ENCODE measurements at places on chromosomes 2 and 18.

GRCh38 chr2:3745920-3746319 is 42.5 kb downstream of the DCDC2C start:
- no peak for DNase-seq

DNA sequence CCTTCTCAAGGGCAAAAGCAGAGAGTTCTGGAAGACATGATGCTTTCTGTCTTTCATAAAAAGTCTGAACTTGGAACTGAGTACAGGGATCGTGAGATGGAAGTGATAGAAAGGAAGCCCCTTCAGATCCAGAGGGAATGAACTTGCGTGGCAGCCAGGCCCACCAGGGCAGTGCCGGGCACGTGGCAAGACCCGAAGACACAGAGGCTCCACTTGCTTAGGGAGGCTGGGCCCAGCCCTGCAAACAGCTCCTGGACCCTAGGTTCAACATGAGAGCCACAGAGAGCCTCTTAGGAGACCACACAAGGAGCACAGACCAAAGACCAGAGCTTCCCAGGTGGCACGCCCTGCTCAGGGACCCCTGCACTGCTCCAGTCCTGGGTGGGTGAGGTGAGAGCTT is 155.4 kb upstream of the SMIM21 start:
- no peak for DNase-seq

DNA sequence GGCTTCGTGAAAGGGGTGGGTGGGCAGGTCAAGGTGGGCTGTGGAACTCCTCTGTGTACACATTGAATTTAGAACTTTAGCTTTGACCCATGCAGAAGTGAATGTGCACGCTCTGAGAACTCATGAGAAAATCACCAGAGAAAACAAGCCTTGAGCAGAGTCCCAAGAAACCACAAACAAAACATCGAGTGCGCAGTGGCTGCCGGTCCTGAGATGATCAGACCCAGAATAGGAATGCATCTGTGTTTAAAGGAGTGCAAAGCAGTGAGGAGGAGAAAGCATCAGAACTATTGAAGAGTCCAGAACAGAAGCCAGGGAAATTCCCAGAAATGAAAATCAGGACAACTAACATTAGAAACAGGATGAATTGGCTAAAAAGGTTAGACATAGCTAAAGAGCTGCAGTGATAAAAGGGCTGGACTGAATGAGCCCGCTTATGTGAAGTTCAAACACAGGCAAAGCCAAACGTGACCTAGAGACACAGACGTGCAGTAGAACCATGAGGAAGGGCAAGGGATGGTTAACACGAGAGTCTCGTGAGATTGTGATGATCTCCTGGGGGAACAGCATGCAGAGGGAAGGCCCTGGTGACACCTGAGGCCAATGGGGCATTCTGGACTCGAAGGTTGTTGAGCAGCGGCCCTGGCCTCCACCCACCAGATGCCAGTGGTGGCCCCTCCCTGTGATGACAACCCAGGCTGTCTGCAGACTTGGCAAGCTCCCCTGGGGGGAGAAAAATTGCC is 16.4 kb upstream of the TXNL4A start:
- no peak for DNase-seq

DNA sequence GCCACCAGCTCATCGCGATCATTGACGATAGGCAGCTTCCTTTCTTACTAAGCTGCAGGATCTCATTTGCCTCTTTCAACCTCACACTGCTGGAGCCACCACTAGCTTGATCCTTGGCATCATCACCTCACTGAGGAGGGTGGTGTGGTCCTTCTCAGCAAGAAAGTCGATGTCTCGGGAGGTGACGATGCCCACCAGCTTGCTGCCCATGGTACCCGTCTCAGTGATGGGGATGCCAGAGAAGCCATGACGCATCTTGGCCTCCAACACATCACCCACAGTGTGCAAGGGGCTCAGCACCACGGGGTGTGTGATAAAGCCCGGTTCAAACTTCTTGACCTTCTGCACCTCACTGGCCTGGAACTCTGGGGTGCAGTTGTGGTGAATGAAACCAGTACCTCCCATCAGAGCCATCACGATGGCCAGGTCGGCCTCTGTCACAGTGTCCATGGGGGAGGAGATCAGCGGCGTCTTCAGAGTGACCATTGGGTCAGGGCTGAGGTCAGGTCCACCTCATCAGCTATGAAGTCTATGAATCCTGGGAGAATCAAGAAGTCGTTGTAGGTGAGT is 22.5 kb downstream of the CFLAR start:
- no peak for DNase-seq

- DNase-seq: no peak
Observed at GRCh38 chr2:233838251-233838650, 16.1 kb downstream of the HJURP start.

DNA sequence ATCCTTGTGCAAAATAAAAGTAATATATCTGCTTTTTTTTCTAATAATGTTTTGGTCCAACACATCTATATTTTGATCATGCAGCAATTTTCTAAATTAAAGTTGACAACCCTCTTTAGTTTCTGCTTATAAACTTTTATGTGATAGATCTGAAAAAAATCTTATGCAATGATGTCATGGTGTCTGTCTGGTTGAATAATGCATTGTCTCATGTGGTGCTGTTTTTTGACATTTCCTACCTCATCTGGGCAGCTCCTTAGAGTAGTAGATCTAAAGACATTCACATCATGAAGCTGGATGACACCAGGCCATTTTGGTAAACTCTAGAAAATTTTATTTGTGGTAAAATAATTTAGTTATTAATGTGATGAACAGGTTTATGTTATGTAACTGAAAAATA is 106.8 kb upstream of the FN1 start:
- DNase-seq: no peak

DNA sequence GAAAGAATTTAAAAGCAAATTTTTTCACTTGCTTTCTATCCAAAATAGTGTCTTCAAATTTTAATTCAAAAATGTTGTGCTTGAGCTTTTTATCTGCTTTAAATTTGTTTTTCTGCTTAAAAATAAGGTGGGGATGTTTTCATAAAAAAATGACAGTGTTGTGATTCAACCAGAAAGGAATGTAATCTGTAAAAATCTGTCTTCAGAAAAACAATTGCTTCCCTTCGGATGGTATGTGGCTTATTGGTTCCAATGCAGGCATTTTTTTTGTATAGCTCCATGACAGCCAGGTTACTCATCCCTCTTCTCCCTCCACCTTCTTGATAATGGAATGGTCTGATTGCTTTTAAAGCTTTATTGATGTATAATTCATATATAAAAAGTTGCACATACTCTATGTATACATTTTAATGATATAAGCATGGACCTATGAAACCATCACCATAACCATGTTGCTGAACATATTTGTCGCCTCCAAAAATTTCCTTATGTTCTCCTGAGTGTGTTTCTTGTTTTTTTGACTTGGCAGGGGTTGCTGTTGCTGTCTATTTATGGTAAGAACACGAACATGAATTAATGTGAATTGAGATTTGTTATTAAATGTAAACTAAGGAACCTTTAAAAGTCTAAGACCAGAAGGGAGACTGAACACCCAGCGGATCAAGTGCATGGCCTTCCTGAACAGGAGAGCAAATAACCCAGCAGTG is 363.7 kb upstream of the SPHKAP start:
- no peak for DNase-seq

GRCh38 chr2:199596549-199596948 is 138.8 kb upstream of the SATB2 start:
- peak; percentile 8 for DNase-seq

DNA sequence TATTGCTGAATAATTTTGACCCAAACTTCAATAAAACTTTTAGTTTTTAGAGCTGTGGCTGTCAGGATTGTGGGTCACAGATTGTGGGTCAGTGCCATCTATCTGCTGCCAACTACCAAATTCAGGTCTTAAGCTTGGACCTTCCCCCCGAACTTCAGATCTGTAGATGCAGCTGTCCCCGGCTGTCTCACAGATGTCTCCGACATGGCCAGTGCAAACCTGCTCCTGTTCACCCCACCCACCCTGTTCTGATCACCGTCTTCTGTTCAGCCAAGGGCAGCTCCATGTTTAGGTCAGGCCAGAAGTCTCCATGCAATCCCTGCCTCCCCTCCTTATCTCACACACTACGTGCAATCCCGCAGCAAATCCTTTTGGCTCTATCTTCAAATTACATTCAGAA is 175.0 kb downstream of the PRKCE start:
- no peak for DNase-seq

GRCh38 chr2:238406998-238407285 is 19.8 kb upstream of the ASB1 start:
- DNase-seq: no peak

- DNase-seq: no peak
Observed at GRCh38 chr2:227308784-227309183, 16.3 kb upstream of the MFF start.

DNA sequence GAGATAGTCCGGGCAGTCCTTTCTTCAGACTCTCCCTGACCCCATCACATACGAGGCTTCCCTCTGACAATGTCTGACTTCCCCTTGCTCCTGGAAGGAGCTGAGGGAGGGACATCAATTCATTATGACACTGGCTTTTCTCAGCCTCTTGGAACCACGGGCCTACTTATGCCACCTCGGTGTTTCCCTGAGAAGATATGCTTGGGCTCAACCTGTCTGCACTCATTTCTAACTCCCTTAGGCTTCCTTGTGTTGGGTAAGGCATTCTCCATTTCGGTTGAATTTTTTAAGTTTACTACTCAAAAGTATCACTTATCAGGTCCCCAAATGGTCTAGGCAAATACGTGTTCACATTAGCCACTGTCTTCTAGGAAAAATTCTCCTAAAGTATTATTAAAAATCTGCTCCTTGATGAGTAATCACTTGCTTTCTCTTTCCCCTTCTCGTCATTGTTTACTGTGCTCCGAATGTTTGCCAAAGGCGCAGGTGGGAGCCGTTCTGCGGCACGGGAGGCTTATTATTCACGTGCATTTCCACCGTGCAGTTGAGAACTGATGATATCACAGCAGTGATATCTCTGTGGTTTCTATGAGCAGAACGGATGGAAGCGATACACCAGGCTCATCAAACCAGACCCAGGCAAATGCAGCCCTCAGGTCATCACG is 33.1 kb downstream of the ARL4C start:
- peak; percentile 83 for DNase-seq

- no peak for DNase-seq
Observed at GRCh38 chr2:3288470-3289170, 89.0 kb downstream of the EIPR1 start.

DNA sequence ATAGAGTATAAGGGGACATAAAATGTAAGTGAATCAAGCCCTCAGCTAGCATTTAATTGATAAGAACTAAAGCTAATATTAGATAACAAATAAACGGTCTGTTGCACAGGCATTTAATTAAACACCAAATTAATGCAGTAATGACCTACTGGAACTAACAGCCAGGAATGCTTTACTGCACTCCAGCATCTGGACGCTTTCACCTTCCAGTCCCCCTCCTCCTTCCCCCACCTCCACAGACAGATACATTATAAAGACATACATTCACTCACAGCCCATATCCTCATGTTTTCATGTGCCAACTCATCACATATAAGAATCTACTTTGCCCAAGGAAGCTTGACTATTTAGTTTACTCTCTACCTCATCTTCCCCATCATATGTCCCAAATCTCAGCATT is 337.4 kb upstream of the PIK3C3 start:
- DNase-seq: no peak

- DNase-seq: no peak
Observed at GRCh38 chr2:2933426-2933825, 444.2 kb downstream of the EIPR1 start.

DNA sequence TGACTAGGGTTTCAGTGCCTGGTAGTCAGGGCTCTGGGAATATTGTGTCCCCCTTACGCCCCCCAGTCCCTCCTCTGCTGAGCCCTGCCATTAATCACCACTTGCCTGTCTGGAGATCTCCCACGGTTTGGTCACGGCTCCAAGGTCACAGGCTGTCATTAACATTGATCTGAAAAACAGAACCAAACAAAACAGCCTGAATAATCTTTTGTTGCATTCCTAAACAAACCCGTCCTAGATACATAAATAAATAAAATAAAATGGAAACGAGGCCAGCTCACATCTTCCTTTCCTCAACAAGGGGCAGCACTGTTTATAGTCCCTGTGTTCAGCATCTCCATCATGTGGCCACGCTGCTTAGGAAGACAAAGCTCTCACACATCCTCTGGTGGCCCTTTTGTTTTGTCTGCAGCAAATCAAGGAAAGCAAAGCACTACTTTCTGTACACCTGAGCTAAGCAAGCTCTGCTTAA is 282.8 kb downstream of the AGPS start:
- no peak for DNase-seq

DNA sequence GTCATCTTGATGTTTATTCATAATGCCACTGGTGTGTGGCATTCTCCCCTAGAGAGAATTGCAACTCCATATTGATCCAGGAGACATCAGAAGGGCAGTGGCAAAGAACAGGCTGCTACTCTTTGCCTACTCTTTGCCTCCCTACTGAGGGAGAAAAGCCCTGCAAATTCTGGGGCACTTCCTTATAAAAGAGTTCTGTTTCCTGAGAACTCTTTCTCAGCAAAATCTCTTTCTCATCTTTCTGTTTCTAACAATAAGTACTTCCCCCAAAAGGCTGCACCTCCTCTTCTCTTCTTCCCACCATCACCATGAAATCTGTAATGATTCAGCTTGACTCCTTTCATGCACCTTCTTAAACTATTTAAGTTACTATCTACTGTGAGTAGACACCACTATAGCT is 270.3 kb downstream of the MREG start:
- no peak for DNase-seq

DNA sequence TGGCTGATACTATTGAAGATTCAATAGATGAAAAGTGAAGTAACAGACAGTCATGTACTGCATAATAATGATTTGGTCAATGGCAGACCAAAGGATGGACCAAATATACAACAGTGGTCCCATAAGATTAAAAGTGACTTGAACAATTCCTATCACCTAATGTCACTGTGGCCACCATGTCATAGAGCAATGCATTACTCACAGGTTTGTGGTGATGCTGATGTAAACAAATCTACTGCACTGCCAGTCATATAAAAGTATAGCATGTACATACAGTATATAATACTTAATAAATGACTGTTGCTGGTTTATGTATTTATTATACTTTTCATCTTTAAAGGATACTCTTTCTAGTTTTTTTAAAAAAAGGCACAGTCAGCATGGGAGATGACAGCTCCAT is 99.9 kb downstream of the USP34 start:
- DNase-seq: no peak
